ENCODE measurements at places on chromosomes 16 and 17.

DNA sequence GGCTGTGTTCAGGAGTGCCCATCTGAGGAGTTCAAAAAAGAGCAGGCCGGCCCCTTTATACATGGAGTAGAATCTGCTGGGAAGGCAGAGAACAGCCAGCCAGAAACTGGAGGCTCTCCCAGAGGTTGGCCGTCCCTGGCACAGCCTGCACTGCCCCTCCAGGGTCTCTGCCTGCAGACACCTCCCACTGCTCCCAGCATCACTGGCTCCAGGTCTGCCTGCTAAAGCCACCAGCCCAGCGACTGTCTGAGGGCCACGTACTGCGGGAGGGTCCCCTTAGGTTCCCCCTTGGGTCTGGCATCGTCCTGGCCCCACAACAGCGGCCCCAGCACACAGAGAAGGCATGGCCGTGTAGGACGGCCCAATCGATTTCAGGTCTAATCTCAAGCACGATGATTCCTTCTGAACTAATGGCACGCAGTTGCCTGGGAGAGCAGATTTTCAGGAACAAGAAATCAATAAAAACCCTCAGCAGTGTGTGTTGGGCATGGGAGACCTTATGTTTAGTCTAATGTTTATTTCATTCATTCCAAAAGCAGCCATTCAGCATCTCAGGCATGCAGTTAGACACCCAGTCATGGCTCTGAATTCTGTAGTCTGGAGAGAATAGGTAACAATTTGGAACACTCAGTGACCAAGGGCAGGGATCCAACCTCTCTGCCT lies 95.6 kb downstream of the PGS1 start:
- DNase-seq: no peak

DNA sequence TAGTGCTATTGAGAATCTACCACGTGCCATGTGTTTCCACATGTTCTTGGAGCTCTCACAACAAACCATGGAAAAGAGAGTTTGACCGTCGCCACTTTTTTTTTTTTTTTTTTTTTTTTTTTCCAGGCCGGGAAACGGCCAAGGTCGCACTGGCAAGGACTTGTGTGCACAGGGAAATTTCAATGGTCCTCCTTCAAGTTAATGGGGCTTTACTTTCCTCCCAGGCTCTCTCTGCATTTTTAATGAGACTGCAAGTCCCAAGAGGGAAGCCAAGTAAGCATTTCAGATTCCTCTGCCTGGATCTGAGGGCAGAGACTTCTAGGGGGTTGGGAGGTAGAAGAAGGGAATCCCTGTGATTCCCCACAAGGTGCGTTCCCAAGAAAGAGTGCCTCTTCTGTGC lies 94.7 kb upstream of the MPHOSPH6 start:
- DNase-seq: no peak

DNA sequence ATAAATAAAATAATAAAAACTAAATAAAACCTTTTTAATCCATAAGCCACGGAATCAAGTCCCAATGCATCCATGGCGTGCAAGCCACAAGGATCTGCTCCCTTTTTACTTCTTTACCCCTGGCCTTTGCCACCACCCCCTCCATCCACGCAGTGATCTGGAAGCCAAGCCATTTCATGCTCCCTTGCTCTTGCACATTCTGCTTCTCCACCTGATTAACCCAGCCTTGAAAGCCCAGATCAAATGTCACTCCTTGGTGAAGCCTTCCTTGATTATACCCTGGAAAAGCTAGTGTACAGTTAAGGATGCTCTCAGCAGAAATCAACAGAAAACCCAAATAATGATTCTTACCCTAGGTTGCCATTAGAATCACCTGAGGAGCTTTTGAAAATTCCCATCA lies 9.9 kb downstream of the LRRC3C start:
- no peak for DNase-seq

DNA sequence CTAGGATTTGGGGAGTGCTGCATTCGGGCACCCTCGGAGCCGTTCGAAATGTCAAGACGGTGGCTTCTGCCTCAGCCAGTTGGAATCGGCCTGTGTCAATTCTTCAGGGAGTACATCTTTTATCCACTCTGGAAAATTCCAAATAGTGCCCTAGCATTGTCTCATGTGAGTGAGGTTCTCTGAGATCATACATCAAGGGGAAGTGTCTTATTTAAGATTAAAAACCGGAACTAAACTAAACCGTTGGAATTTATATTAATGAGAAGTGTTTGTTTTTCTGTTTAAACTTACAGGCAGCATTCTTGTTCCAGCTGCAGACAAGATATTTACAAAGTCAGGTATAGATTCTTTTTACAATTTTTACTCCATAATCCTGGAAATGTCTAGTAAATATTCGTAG lies 56.8 kb downstream of the SLC47A1 start:
- DNase-seq: no peak

- no peak for DNase-seq
Measured at GRCh38 chr16:85465328-85466303, 147.5 kb upstream of the GSE1 start.

DNA sequence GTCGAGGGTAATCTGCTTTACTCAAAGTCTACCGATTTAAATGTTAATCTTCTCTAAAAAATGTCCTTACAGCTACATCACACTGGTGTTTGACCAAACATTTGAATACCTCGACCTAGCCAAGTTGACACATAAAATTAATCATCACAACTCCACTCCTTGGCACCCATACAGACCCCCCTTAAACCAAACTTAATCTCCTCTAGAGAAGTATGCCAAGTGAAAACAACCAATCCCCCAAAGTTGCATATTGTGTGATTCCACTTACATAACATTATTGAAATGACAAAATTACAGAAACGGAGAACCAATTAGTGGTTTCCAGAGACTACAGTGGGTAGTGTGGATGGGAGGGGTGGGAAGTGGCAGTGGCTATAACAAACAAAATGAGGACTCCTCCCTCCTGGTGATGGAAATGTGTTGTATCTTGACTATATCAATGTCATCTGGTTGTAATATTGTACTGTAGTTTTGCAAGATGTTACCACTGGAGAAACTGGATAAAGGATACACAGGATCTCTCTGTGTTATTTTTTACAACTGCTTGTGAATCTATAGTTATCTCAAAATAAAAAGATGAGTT lies 39.4 kb downstream of the CAPNS2 start:
- DNase-seq: no peak

GRCh38 chr16:49462362-49462988 lies 88.9 kb downstream of the C16orf78 start:
- no peak for DNase-seq

DNA sequence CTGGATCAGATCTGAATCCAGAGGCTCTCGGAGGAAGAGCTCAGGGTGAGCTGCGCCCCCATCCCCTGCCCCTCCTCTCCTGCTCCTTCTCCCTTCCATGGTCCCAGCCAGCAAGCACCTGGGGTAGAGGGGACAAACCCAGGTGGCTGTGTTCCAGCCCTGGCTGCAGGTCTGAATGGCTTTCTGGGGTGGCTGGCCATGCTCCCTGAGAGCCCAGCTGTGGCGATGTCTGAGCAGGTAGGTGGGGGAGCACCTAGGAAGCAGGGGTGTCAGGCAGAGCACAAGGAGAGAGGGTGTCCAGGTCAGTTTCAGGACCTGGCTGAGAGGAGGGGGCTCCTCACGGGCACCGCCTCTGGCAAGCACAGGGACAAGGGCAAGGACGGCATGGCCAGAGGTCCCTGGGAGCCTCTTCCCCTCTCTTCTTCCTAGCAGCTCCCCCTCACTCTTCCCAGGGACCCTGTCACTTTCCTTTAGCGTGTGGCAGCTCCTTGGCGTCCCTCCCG lies 310.0 kb downstream of the SEC14L1 start:
- DNase-seq: no peak

DNA sequence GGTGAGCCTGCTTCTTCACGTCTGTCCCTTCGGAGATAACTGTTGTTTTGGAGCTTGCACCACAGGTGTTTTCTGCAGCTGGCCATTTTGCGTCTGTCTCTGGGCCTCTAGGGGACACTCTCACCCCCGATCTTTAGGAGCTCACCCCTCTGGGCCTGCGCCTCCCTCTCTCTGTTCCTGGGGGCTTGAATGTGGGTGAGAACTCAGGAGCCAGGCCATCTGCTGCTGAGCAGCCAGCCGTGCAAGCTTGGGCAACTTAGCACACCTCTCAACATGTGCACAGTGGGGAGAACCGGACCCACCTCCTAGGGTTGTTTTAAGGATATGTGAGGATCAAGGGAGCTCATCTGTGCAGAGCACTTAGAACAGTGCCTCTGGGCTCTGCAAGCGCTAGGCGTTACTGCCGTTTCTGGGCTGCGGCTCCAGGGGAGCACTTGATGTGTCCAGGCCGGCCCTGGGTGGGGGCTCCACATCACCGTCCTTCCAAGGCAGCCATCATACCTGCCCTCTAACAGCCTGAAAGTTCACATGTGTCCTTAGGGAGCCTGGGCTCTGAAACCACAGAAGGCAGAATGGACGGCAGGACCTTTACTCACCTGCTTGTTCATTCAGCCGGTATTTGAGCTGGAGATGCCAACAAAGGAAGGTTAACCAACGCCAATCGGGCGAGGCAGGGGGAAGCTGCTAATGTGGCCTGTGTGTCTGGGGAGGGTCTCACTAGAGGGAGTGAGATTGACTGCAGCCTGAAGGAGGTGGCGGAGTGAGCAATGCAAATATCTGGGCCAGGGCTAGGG lies 66.3 kb downstream of the MRC2 start:
- no peak for DNase-seq

- no peak for DNase-seq
Measured at GRCh38 chr17:73584987-73585386, 59.3 kb downstream of the SDK2 start.

GRCh38 chr17:7929158-7930023 lies at the start of gene KCNAB3:
Gene KCNAB3, minus strand, starts transcription at chr17:7929856. Its CDS starts 421 bp downstream, at chr17:7929435.
- DNase-seq: no peak

- DNase-seq: no peak
Measured at GRCh38 chr16:88380099-88380498, 2.7 kb upstream of the ZNF469 start.

- no peak for DNase-seq
Measured at GRCh38 chr17:33674685-33675084, 381.6 kb upstream of the ASIC2 start.

- DNase-seq: no peak
Measured at GRCh38 chr17:38485146-38485468, 56.8 kb downstream of the ARHGAP23 start.

DNA sequence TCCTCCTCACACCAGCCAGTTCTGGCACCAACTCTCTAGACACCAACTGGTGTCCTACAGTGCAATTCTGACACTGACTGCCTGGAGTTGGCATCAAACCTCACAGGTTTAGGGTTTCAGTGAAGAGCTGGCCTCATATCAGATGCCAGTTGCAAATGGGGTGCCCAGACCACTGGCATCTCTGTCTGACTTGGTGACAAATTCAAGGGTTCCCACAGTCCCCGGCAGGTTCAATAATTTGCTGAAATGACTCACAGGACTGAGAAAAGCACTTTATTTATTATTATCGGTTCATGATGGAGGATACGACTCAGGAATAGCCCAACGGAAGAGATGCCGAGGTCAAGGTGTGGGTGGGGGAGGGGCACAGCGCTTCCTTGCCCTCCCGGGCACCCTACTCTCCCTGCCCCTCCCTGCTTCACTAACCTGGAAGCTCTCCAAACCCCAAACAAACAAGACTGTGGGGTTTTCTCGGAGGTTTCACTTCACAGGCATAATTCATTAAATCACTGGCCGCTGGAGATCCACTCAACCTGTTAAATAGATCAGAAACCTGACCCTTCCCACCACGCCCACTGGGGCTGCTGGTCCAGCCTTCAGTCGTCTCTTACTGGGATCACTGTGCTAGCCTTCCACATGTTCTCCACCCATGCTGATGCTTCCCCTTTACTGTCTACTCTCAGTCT lies 1.7 kb upstream of the NLRP1 start:
- DNase-seq: no peak

DNA sequence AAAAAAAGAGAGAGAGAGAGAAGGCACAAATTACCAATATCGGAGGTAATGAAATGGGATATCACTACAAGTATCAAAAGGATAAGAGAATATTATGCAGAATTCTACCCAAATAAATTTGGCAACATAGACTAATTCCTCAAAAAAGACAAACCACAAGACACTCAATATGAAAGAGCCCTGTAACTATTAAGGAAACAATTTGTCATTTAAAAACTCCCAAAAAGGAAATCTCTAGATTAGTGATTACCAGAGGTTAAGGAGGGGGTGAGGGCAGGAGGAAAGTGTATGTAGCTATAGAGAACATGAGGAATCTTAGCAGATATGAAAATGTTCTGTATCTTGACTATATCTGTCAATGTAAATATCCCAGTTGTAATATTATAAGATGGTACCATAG lies 54.0 kb downstream of the CFDP1 start:
- no peak for DNase-seq

DNA sequence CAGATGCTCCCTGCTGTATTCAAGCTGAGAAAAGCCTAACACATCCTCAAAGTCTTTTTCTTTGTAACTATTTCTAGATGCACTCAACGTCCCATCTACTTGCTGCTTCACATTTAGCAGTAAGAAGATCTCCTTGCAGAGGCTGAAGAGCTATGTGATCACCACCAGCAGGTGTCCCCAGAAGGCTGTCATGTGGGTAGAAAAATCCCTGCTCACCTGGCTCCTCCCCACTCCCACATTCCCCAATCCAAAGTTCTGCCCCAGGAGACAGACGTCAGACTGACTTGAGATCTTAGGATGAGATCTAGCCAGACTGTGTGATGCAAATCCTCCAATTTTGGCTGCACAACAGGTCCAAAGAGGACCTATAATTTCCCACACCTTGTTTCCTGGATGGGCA lies 1.1 kb downstream of the CCL13 start:
- no peak for DNase-seq

- peak; percentile 61 for DNase-seq
Measured at GRCh38 chr16:1363501-1364041, 11.8 kb downstream of the GNPTG start.

- no peak for DNase-seq
Measured at GRCh38 chr16:10154389-10154788, 27.8 kb downstream of the GRIN2A start.

DNA sequence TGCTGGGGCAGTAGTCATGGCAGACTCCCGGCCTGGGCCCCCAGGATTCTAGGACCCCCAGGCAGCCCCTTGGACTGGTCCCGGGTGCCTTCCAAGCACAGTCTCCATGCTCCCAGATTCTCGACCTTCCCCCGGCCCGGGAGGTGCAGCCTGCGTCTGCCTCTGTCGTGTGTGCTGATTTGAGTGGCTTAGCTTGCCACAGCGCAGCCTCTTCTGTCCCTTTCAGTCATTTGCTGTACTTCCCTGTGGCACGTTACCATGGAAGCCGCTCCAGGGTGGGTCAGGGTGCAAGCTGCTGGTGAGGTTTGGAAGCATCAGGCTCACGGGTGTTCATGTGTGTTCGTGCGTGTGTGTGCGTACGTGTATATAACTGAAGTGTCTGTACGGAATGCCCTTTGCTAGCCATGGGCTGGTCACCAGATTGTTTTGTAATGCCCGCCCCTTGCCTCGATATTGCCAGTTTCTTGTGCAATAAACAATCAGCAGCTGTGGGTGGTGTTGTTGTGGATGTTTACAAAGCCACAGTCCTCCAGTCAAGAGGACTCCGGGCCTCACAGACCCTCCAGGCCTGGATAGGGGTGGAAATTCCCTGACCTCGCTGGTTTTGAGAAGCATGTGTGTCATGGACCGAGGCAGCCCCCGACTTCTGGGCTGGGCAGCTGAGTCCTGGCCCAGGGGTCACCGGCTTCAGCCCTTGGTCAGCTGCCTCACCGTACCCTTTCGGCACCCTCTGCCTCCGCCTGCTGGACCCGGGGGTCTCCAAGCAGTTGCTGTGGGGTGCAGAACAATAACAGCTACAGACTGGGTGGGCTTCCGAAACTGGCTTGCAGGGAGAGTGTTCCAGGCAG lies 9.7 kb upstream of the CLEC18A start:
- no peak for DNase-seq

GRCh38 chr17:42806249-42806648 lies 7.6 kb downstream of the CNTD1 start:
- no peak for DNase-seq
